ENCODE measurements at places on chromosomes 3 and 15. TPM values are rescaled to one million over a fixed set of nuclear protein-coding genes. Genes with fewer than 3 reads are reported as not detected.
A peak's percentile ranks its signal among the peaks of the same experiment; 100 is the strongest.

DNA sequence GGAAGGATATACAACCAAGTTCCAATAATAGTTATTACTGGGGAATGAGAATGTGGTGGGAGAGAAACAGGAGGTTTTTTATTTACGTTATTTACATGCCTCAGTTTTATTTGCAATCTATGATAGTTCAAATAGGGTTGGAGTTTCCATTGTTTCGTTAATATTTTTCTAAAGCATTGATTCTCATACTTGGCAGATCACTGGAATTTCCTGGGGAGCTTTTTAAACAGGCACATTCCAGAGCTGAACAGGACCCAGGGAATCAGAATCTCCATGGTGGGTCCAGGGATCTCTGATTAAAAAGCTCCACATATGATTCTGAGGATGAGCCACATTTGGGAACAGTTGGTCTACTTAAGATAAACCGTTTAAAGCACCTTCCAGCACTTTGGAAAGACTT lies 123.9 kb downstream of the IL20RB start:
- H3K4me1 ChIP-seq, result no peaks in the 10 kb centered on the region
- DNase-seq, result no peak
- no peaks in the 10 kb centered on the region for H3K36me3 ChIP-seq
- H3K4me3 ChIP-seq, result no peak overlapping the region
- H3K27ac ChIP-seq, result no peak overlapping the region
- H3K27me3 ChIP-seq, result peaks cover 8% of the 10 kb centered on the region

GRCh38 chr3:4994823-4995499 lies 15.7 kb downstream of the BHLHE40 start:
- no peaks in the 10 kb centered on the region for H3K36me3 ChIP-seq
- no peak overlapping the region for H3K4me3 ChIP-seq
- DNase-seq, result no peak
- no peaks in the 10 kb centered on the region for H3K27me3 ChIP-seq

MUC20 gene
- 145 TPM for total RNA-seq

DNA sequence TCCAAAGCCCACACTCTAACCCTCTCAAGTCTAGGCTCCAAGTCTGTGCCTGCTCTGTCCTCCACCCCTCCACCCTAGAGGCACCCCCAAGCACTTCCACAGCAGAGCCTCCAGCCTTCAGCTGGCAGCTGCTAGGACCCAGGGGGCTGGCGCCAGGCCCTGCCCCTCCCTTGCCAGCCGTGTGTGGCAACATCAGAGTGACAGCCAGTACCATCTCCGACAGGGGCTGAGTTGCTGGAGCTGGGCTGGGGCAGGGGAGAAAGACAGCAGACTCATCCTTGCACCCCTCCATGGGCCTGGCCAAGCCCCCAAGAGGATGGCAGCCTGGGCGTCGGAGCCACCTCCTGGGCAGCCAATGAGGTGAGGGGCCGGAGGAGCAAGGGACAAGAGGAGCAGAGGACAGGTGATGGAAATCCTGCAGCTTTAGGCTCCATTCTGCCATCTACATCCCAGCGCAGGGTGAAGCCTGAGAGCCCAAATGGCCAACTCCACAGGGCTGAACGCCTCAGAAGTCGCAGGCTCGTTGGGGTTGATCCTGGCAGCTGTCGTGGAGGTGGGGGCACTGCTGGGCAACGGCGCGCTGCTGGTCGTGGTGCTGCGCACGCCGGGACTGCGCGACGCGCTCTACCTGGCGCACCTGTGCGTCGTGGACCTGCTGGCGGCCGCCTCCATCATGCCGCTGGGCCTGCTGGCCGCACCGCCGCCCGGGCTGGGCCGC lies at the start of gene GPR62:
Gene GPR62, plus strand, starts transcription at position 207 of the 718 bp plus-strand sequence. Its CDS starts 272 bp downstream, at position 479.
- H3K27me3 ChIP-seq, result peaks cover 20% of the 10 kb centered on the region
- H3K4me1 ChIP-seq, result peaks cover 8% of the 10 kb centered on the region
- H3K36me3 ChIP-seq, result no peaks in the 10 kb centered on the region
- peak within 1 kb of the TSS; percentile 84 for H3K27ac ChIP-seq
- H3K4me3 ChIP-seq, result peak within 1 kb of the TSS; percentile 43

GRCh38 chr15:89566181-89566580 lies 9.1 kb upstream of the TICRR start:
- H3K4me1 ChIP-seq, result no peaks in the 10 kb centered on the region
- no peak overlapping the region for H3K4me3 ChIP-seq

DNA sequence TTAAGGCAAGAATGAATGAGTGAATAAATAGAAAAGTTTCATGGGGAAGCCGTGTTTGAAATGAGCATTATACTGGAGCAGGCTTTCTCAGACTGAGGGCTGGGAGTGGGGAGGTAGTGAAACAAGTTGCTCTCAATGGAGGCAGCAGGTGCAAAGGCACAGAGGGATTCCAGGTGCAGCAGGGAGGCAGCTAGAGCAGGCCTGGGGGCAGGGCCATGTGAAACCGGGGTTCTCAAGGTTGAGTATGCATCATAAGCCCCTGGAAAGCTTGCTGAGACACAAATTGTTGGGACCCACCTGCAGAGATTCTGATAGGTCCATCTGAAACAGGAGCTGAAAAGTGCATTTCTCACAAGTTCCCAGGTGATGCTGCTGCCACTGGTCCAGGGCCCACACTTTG lies 45.3 kb downstream of the BFSP2 start:
- H3K4me1 ChIP-seq, result peaks cover 6% of the 10 kb centered on the region
- H3K27ac ChIP-seq, result no peak overlapping the region
- H3K4me3 ChIP-seq, result no peak overlapping the region
- H3K27me3 ChIP-seq, result no peaks in the 10 kb centered on the region
- no peaks in the 10 kb centered on the region for H3K36me3 ChIP-seq

GRCh38 chr3:94616833-94617232 lies 554.0 kb downstream of the NSUN3 start:
- DNase-seq, result no peak
- no peaks in the 10 kb centered on the region for H3K4me1 ChIP-seq
- H3K4me3 ChIP-seq, result no peak overlapping the region

SI gene
- 10.8 TPM for total RNA-seq

GRCh38 chr3:138034918-138035317 lies 25.0 kb downstream of the CLDN18 start:
- H3K4me3 ChIP-seq, result no peak overlapping the region
- H3K36me3 ChIP-seq, result no peaks in the 10 kb centered on the region
- H3K27me3 ChIP-seq, result no peaks in the 10 kb centered on the region
- no peak for DNase-seq

- H3K27ac ChIP-seq, result no peak overlapping the region
- DNase-seq, result no peak
- no peak overlapping the region for H3K4me3 ChIP-seq
- H3K4me1 ChIP-seq, result no peaks in the 10 kb centered on the region
- H3K36me3 ChIP-seq, result no peaks in the 10 kb centered on the region
Observed at GRCh38 chr15:67815036-67815592, 10.2 kb upstream of the SKOR1 start.

SLC28A2 gene
- total RNA-seq, result 0.37 TPM

C3orf62 gene
- total RNA-seq, result 4.1 TPM

FEZF2 gene
- total RNA-seq, result not detected

SPTSSB gene
- total RNA-seq, result not detected

DNA sequence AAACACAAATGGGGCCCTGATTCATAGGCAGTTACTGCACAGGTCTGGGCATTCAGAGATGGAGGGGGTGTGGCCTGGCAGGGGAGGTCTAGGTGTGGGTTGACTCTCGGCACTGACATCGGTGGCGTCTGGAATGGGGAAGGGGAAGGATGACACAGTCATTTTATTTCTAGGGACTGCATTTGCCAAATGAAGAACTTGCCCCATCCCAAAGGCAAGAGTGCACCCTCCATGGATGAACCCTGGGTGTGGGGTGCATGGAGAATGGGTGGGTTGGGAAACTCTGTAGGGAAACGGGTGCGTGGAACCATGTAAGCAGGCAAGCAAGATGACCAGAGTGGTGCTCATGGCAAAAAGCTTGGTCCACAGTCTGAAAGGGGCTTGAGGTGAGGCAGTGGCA lies 24.5 kb downstream of the SLC6A20 start:
- H3K36me3 ChIP-seq, result no peaks in the 10 kb centered on the region
- DNase-seq, result no peak
- H3K4me3 ChIP-seq, result no peak overlapping the region
- peaks cover 8% of the 10 kb centered on the region for H3K4me1 ChIP-seq
- H3K27ac ChIP-seq, result no peak overlapping the region

PLS1 gene
- total RNA-seq, result 58.7 TPM

MITF gene
- total RNA-seq, result 14.1 TPM

DNA sequence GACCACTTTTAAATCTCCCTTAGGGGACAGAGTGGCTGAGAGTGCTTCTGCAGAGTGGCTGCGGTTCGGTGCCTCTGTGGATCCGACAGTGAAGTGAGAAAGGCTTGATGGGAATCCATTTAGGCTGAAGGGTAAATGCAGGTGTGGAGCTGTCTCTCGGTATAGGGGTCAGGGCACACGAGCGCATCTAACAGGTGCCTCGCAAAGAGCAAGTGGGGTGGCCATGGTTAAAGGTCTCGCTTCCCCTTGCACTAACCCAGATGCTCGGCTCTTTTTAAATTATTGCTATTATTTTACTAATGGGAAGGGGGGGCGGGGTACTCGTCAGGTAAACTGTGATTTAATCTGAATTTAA lies 598 bp upstream of the GJD2 start:
- no peak for DNase-seq
- H3K4me3 ChIP-seq, result no peak overlapping the region

GRCh38 chr3:187929112-187929816 lies 184.0 kb upstream of the BCL6 start:
- H3K27ac ChIP-seq, result no peak overlapping the region
- no peak overlapping the region for H3K4me3 ChIP-seq
- no peaks in the 10 kb centered on the region for H3K27me3 ChIP-seq
- no peak for DNase-seq
- H3K36me3 ChIP-seq, result no peaks in the 10 kb centered on the region

GRCh38 chr15:96585484-96586386 lies 255.2 kb downstream of the NR2F2 start:
- no peak overlapping the region for H3K27ac ChIP-seq
- no peak for DNase-seq
- H3K36me3 ChIP-seq, result no peaks in the 10 kb centered on the region
- H3K27me3 ChIP-seq, result no peaks in the 10 kb centered on the region
- no peak overlapping the region for H3K4me3 ChIP-seq

GRCh38 chr3:29922992-29923746 lies 642.3 kb downstream of the RBMS3 start:
- H3K4me3 ChIP-seq, result no peak overlapping the region
- no peaks in the 10 kb centered on the region for H3K27me3 ChIP-seq
- H3K4me1 ChIP-seq, result no peaks in the 10 kb centered on the region
- no peaks in the 10 kb centered on the region for H3K36me3 ChIP-seq
- H3K27ac ChIP-seq, result no peak overlapping the region

DNA sequence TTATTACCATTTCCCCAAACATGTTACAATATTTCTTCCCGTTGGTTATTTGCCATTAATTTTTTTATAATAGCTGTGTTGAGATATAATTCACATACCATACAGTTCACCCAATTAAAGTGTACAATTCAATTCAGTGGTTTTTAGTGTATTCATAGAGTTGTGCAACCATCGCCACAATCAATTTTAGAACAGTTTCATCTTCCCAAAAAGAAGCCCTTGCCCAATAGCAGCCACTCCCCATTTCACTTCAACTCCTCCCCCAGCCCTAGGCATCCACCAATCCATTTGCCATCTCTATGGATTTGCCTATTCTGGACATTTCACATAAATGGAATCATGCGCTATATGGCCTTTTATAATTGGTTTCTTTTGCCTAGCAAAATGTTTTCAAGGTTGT lies 225.1 kb downstream of the EPHB1 start:
- H3K27me3 ChIP-seq, result no peaks in the 10 kb centered on the region
- H3K27ac ChIP-seq, result no peak overlapping the region
- no peaks in the 10 kb centered on the region for H3K36me3 ChIP-seq
- H3K4me1 ChIP-seq, result no peaks in the 10 kb centered on the region
- H3K4me3 ChIP-seq, result no peak overlapping the region

DNA sequence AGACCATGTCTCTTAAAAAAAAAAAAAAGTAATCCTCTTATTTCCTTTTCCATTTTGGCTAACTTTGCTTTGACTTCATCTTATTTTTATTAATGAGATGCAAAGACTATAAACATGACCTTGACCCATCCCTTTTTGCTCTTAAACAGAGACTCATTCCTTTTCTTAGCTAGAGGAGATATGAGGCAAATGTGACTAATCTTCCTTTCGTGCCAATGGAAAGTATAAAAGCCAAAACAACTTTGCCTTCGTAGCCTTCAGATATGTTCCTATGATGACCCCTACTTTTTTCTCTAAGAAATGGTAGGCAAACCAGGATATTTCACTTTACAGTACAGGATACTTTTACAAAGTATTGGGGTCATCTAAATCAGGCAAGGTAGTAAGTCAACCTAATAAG lies 36.9 kb upstream of the GOLGB1 start:
- no peak for DNase-seq
- no peaks in the 10 kb centered on the region for H3K36me3 ChIP-seq
- no peaks in the 10 kb centered on the region for H3K4me1 ChIP-seq
- H3K27ac ChIP-seq, result no peak overlapping the region
- no peak overlapping the region for H3K4me3 ChIP-seq
- H3K27me3 ChIP-seq, result no peaks in the 10 kb centered on the region

SYNPR gene
- total RNA-seq, result not detected

DNA sequence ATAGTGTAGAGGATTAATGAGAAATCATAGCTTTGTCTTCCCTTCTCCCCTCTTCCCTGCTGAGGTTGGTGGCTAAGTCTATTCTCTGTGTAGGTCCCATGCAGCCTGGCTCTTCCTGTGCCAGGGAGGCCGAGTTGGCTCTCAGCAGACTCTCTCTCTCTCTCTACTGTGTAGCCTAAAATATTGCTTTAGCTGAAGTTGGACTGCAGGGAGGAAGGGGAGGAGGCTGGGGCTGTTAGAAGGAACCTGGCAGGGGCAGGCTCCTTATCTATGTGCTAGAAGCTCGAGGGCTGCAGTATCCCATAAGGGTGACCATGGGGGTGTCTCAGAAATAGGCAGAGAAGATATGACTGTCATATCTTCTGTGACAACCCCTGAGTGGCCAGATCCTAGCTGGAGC lies 160.8 kb downstream of the EPHB1 start:
- no peaks in the 10 kb centered on the region for H3K36me3 ChIP-seq
- no peaks in the 10 kb centered on the region for H3K4me1 ChIP-seq
- H3K27ac ChIP-seq, result no peak overlapping the region
- H3K27me3 ChIP-seq, result no peaks in the 10 kb centered on the region
- no peak for DNase-seq

GRCh38 chr3:48429317-48429959 lies 448 bp downstream of the PLXNB1 start:
- peaks cover 62% of the 10 kb centered on the region for H3K4me1 ChIP-seq
- peak; percentile 80 for DNase-seq
- H3K27ac ChIP-seq, result peak overlapping the region; percentile 92
- H3K36me3 ChIP-seq, result no peaks in the 10 kb centered on the region
- no peaks in the 10 kb centered on the region for H3K27me3 ChIP-seq

TMEM108 gene
- 1.4 TPM for total RNA-seq

DNA sequence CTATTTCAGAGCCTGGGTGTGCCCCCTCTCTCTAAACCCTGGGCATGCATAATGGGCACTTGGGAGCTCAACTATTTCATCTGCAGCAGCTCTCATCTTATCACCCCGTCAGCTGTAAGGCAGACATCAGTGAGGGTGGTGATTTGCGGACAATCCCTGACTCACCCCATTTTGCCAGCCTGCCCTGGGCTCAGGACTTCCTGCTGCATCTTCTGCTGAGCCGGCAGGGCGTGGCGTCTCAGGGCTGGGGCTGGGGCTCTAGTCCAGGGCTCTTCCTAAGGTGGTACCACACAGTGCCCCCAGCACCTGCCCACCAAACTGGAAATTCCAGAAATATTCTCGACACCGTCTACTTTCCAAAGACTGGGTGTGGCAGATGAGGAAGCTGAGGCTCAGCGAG lies 925 bp upstream of the PSTPIP1 start:
- H3K4me3 ChIP-seq, result no peak overlapping the region
- no peaks in the 10 kb centered on the region for H3K27me3 ChIP-seq
- peaks cover 11% of the 10 kb centered on the region for H3K4me1 ChIP-seq
- H3K36me3 ChIP-seq, result no peaks in the 10 kb centered on the region
- peak overlapping the region; percentile 65 for H3K27ac ChIP-seq

GRCh38 chr3:43166406-43166805 lies 60.5 kb upstream of the POMGNT2 start:
- no peaks in the 10 kb centered on the region for H3K4me1 ChIP-seq
- no peaks in the 10 kb centered on the region for H3K36me3 ChIP-seq
- H3K4me3 ChIP-seq, result no peak overlapping the region
- no peak overlapping the region for H3K27ac ChIP-seq
- no peaks in the 10 kb centered on the region for H3K27me3 ChIP-seq

Data from transverse colon (tissue), 4 donors.